ENCODE measurements at places on chromosomes 4 and X.

DNA sequence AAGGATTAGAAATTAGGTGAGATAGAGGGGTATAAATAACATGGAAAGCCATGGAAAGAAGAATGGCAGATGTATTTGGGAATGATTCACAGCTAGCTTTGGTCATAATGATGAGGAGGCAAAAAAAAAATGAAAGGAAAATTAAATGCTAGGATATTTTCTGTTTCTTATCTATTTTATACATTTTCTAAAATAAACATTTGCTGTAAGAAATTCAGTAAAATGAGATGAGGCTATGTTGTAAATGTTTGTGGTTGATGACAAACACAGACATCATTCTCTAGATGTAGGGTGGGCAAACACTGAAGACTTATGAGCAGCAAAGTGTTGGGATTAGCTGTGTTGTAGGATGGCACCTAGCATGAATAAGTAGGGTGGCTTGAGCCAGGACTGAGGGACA, 407.1 kb downstream of the IL15 start:
- no peak for DNase-seq

- DNase-seq: no peak
Measured at GRCh38 chr4:106803083-106803482, 233.0 kb downstream of the DKK2 start.

DNA sequence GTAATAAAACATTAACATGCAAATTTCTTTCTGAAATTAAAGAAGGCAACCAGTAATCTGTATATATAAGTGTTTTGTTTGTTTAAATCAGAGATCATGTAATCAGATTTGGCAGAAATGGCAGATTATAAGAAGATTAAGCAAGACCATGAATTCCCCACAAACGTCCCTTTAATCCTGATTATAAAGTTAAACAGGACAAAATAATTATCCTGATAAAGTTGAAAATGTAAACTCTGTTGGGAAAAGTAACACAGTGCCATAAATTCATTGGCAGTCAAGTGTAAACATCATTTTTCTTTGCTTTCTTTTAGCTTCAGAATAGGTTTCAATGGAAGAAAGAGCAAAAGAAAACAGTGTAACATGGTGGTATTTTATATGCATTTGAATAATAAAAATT, 256.3 kb downstream of the KCNIP4 start:
- no peak for DNase-seq

DNA sequence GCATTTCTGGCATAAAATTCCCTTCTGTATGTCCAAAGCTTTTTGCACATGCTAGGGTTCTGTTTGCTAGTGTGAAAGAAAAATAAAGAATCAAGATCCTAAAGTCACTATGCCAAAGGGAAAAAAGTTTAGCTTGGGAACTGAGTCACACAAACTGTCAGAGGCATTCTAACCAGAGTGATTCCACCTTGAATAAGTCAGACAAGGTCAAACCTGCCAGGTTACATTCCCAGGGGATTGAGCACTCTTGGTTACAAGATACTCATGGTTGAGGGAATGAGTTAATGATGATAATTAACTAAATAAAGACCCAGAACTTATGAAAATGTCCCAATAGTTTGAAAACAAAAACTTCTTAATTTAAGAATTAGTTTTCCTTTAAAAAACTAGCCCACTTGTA, 13.7 kb upstream of the UGT2B17 start:
- DNase-seq: no peak

DNA sequence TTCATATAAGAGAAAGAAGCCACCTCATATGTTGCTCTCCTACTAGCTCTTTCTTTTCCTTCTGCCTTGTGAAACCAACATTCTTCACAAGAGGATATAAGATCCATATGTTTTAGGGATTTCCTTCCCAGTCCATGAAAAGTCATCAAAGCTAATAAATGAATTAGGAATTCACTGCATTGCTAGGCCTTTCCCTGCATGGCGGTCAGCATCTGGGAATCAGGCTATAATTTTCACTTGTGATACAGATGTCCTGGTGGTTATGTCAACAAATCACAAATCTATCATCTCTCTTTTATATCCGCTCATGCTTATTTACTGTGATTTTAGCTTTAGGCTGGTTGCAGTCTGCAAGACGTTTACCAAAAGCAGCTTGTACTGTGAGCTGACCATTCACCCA, 510.0 kb downstream of the NLGN4X start:
- no peak for DNase-seq

DNA sequence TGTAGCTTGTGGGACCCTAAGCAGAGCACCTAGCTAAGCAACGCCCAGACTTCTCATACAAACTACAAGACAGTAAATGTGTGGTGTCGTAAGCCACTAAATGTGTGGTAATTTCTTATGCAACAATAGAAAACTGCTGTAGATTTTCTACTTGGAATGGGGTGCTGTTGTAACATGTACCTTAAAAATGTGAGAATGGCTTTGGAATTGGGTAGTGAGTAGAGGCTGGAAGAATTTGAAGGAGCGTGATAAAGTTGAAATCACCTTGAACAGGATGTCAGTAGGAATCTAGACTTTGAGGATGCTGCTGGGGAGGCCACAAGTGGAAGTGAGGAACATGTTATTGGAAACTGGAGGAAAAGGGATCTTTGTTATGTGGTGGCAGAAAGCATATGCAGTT, 43.2 kb upstream of the FUNDC1 start:
- no peak for DNase-seq

GRCh38 chr4:152156442-152156841, 379.4 kb downstream of the FBXW7 start:
- DNase-seq: no peak

DNA sequence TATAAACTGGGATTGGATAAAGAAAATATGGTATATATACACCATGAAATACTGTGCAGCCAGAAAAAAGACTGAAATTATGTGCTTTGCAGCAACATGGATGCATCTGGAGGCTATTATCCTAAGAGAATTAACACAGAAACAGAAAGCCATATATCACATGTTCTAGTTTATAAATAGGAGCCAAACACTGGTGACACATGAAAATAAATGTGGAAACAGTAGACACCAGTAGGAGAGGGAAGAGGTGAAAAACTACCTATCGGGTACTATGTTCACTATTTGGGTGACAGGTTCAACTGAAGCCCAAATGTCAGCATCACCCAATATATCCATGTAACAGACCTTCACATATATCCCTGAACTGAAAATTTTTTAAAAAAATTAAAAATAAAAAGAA, 725.1 kb downstream of the C4orf33 start:
- DNase-seq: no peak

DNA sequence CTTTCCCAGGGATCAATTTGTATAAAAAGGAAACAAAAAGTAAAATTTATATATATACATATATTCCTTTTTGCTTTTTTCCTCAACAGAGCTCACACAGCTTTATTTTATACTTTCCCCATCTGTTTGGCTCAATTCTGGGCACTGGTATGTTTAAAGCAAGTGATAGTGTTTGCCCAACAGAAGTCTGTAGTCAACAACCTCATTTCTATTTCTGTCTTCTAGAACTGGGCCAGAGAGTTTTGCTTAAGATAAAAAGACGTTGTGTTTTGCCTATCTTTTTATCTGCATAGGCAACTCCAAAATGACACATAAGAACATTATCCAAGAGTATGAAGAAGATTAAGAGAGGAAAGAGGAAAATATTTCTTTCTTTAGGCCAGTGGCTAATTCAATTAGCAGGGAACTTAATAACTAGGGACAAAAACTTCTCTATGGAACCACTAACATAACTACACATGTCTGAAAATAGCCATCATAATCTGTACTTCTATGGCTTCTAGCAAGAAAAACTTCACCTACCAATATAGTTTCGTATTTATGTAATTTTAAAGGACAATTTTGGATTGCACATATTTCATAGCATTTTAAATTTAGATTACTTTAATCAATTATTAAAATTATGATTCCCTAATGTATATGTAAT, 1300.5 kb downstream of the ARAP2 start:
- DNase-seq: no peak

DNA sequence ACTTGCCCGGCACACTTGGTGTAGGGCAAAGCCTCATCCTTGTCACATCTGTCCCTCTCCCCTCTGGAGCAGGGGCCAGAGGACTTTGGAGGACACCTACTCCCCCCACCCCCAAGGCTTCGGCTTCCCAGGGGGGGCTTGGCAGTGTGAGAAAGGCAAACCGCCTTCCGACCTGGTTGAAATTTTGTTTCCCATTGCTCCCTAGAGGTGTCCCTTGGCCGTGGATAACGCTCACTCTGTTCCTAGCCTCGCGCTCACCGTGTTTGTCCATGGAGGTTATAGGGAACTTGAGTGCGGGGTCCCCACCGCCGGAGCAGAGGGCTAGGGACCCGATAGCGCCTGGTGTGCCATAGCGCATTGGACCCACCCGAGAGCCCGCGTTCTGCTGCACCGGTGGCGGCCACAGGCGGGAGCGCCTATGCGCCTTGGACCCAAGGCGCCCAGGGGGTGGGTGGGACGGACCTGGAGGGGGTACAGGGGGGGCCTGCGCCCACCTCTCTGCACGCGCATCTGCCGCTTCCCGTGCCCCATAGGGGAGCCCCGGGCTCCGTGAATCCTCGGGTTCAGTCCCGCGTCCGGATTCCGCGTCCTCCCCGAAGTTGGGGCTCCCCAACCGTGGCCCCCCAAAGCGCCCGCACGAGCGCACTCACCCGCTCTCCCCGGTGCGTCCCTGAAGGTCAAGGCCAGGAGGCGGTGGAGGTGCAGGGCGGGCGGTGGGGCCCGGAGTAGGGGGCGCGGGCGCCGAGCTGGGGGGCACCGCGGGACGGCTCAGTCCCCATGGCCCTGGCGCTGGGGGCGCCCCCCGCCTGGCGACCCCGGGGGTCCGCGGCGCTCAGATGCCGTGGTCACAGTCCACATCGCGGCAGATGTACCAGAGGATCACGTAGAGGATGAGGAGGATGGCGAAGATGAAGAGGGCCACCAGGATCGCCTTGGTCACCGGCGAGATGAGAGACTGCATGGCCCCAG, 82.7 kb upstream of the DHRSX start:
- no peak for DNase-seq

GRCh38 chr4:115028682-115029410, 84.6 kb downstream of the NDST4 start:
- no peak for DNase-seq

DNA sequence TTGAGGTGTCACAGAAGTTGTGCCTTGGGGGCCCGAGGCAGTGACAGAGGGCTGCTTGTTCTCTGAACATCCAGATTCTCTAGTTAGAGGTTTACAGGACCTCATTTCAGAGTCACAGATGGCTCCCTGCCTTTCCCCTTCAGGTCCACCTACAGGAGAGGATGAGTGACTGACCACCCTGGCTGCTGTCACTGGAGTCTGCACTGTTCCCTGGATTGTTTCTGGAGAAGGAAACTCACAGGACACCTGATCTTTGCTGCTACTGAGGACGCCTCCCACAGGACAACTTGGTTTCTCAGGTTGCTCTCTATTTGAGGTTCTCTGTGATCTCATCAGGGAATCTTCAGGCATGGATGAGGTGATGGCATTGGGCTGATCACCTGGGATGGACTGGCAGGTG, 58.3 kb downstream of the GPRIN3 start:
- no peak for DNase-seq

- no peak for DNase-seq
Measured at GRCh38 chr4:55038176-55038890, 87.1 kb downstream of the KDR start.

DNA sequence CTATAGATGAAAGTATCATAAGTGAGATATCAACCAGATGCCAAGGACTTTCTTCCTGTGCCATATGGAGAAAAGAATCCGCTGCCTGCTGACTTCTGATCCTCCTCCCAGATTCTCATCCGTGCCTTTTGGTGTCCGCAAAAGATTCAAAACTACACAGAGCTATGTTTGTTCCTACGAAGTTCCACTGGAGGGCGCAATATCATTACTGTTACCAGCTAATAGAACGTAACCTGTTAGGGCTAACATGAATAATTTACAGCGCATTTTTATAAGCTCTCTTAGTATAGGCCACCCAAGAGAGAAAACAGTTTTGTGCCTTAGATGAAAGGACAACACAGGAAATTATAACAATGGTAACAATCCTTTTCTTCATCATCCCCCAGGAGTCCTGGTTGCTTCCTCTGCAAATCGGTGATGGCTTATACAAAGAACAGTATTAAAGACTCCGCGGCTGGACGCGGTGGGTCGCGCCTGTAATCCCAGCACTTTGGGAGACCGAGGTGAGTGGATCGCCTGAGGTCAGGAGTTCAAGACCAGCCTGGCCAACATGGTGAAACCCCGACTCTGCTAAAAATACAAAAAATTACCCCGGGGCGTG, 22.8 kb upstream of the CENPVL3 start:
- peak; percentile 29 for DNase-seq

- DNase-seq: no peak
Measured at GRCh38 chr4:8709050-8709728, 116.6 kb downstream of the CPZ start.

GRCh38 chr4:173337463-173337862, 3.3 kb upstream of the HMGB2 start:
- DNase-seq: no peak

GRCh38 chrX:150038986-150039599, 100.8 kb upstream of the EOLA2 start:
- DNase-seq: no peak

DNA sequence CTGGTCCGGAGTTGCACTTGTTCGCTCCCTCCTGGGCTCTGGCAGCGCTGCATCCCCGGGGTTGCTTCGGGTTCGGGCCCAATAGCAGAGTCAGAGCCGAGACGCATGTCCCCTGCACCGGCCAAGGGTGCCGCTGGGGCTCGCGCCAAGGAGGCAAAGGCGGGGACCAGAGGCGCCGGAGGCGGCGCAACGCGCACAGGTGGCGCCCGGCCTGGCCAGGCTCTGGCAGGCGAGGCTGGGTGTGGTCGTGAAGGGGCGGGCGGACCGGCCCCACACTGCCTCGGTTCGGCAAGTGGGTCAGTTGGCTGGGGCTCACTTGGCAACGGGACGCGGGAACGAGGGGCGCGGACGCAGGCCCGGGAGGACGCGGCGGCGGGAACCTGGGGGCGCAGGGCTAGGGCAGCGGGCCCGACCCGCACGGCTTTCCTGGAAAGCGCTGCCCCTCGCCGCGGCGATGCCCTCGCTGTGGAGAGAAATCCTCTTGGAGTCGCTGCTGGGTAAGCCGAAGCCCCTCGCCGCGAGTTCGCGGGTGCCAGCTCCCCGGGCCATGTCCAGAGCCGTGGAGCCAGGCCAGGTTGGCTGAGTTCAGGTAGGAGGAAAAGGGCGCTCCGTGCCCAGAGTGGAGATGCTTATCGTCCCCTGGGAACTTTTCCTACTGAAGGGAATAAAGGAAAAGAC, at the start of gene CWH43:
Gene CWH43 (plus strand): TSS at position 300 of the 678 bp plus-strand sequence. CDS start 155 bp downstream, at position 455.
- DNase-seq: peak; percentile 12

DNA sequence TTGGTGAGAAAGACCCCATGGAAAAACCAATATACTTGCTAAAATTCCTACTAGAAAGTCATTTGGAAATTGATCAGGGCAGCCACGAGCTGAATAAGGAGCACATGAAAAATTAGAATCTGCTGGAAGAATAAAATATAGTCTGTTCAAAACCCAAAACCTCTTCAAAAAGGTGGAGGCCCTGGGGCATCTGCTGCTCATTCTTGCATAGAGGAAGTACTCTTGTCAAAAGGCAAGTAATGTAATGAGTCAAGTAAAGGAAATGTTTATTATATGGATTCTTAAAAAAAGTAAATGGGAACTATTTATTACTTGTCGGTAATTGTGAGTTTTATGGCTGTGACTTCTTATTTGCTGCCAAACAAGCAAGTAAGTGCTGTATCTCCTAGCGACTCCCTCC, 109.5 kb downstream of the GK start:
- no peak for DNase-seq

Measured in neuronal stem cell (in vitro differentiated cells).